Bronchial epithelial cell (primary cell): ENCODE measurements at places on chromosomes 5 and 9.

DNA sequence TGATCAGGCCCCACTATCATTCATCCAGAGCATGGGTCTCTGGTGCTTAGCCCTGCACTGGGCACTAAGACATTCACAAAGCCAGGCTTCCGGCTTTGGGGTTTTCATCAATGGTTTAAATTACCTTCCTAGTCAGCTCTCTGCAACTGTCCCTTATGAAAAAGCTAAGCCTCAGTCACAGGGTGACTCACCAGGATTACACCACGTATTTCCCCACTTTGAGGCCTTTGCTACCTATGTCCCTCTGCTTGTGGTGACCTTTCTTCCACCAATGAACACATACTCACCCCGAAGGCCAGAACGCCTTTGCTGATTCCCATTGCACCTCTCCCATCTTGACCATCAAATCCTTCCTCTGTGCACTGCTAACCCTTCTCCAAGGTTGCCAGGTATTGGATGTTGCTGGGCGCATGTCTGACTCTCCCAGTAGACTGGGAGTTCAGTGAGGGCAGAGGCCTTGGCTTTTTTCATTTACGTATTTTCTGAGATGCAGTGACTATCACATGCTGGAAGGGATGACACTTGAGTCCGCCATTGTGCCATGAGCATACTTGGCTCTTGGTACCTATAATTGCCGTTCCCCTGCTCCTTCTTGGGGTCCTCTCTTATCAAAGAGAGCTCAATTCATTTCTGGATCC is 58.7 kb upstream of the TNFSF8 start:
- DNase-seq: peak; percentile 68

DNA sequence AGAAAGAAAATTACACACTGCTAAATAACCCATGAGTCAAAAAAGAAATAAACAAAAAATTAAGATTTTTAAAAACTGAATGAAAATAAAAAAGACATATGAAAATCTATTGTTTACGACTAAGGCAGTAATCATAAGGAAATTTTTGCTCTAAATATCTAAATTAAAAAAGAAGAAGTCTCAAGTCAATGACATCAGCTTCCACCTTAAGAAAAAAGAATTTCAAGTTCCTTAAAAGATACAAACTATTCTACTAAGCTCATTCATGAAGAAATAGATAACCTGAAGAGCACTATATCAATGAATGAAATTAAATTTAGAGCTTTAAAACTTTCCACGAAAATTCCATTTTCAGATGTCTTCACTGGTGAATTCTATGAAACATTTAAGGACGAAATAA is 15.7 kb upstream of the STARD4 start:
- DNase-seq: no peak

DNA sequence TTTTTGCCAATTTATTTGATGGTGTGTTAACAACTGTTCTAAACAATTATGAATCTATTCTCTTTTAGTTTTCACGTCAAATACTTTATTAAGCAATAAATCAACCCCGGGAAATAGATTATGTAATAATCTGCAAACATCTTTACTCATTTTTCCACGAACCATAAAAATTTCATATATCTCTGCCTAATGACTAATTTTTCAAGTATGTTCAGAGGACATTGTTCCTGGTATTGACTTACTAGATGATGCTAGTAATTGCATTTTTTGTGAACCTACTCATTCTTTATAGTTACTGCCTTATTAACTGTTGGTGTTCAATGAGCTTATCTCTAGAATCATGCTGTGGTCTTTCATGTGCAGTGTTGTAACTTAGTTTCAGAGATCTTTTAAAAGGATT is 41.0 kb upstream of the FBN2 start:
- peak; percentile 85 for DNase-seq

DNA sequence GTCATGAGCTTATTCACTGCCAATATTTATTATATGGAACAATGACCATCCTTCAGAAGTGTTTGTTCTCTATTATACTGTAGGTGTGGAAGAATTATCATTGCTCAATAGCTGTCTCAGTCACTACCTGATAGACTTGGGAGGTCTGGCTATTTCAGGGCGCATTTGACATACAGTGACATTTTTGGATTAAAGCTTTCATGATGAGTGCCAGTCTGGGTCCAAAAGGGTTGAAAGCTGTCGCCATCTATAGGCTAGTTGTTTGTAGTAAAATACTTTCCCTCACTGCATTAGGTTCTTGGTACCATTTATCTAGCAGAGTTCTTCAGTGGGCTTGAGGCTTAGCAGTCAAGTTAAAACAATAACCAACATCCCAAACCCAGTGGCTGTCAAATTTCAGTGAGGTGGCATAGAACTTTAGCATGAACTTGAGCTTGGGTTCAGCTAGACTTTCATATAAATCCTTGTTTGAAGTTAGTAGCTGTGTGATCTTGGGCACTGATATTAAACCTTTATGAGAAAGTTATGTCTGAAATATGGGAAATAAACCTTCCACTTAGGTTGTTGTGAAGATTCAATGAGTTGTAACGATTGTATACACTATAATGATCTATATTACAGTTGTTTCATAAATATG is 110.5 kb upstream of the CDKN2B start:
- DNase-seq: peak; percentile 72

GRCh38 chr5:198516-199196 is 7.4 kb downstream of the LRRC14B start:
- DNase-seq: no peak

DNA sequence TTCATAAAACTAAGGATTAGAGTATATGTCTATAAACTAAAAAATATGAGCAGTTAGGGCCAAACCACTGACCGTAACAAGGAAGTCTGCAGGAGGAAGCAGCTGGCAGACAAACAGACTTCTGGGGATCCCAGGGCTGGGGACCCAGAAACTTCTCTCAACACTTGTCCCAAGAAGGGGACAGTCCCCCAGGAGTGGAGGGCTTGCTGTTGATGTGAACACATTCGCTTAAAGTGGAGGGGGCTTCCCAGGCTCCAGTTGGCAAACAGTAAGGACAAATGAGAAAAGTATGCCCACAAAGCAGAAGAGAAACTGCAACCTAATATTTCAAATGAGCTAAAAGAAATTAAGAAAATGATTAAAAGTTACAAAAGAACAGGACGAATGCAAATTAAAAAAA is 83.7 kb downstream of the PDE8B start:
- no peak for DNase-seq

DNA sequence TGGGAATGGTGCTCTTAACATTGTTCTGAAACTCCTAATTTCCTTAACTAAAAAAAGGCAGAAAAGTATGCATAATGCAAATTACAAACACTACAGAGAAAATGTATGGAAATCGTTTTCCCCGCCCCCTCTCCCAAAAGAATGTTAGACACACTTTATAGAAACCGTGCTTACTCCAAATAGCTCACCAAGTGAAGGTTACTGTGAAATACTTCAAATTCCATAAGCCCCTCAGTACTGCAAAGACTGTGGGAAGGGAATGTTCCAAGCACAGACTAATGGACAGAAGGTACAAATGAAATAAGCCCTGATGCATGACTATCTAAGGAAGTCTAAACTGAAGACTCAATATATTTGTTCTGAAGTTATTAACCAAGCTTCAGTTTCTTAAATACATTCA is 12.5 kb downstream of the MAPKAP1 start:
- DNase-seq: no peak

- DNase-seq: peak; percentile 67
Measured at GRCh38 chr5:108216890-108217289, 165.0 kb downstream of the FBXL17 start.

GRCh38 chr5:141783005-141783946 is 94.9 kb downstream of the PCDH1 start:
- DNase-seq: peak; percentile 87

GRCh38 chr9:82930116-82930515 is 132.8 kb downstream of the RASEF start:
- DNase-seq: no peak

DNA sequence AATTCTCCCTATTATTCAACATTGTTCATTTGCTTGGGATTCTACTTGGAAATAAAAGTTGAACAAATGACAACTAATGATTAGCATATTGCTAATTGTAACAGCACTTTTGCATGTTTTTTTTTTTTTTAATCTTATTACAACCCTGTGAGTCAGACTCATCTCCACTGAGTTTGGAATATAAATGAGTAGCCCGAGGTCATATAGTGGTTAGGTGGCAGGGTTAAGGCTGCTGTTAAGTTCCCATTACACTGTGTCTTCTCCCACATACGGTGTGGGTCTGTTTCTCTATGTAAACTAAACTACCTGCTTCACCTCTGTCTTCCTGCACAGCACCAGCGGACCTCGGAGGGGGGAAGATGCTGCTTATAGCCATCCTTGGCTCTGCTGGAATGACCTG is 92.4 kb downstream of the EQTN start:
- peak; percentile 77 for DNase-seq

DNA sequence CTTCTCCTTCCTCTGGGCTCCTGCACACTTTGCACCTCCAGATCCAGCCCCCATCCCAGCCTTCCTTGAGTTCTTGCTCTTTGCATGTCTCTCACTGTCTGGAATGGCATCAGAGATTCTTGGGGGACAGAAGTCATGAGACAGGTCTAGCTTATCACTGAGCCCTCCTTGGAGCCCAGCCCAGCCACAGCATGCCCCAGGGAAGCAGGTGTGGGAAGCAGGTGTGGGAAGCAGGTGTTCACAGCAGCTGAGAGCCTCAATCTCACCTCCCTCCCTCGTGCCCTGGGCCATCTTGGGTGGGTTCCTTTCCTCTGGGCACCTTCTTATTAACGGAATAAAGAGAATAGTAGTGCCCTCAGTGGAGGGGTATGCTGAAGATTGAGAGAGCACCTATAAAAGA is 27.2 kb downstream of the SLC6A7 start:
- DNase-seq: no peak

GRCh38 chr9:112764344-112764743 is 13.8 kb downstream of the SNX30 start:
- peak; percentile 39 for DNase-seq

GRCh38 chr5:170782438-170782837 is 1.1 kb upstream of the GABRP start:
- DNase-seq: no peak

DNA sequence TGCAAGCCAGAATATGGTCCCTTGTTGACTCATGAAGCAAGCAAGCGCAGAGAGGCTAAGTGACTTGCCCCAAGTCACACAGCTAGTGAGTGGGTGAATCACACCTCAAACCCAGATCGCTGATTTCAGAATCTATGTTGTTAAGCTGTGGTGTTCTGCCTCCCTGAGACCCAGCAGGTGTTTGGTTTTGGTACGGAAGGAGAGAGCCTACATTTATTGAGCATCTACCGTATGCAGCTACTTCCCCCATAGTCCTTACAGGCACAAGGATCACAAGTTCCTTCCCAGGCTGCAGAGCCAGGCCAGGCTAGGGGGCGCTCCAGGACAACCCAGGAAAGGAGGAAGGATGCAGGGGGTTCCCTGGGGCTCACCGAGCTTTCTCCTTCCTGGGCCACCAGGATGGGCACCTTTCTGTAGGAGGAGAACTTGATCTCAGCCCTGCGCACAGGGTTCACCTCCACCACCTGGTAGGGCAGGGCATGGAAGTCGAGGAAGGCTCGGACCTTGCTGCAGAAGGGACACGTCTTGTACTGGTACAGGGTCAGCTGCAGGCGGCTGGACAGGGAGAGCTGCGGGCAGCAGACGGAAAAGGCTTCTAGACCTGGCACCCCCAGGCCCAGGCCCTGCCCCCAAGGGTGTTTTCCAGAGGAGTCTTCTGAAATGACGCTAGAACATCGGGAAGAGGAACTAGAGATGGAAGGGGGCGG is 2.5 kb downstream of the PTGES2 start:
- peak; percentile 58 for DNase-seq

GRCh38 chr9:115522912-115523311 is 405.0 kb upstream of the TNC start:
- DNase-seq: no peak

GRCh38 chr5:172119921-172120688 is 67.9 kb downstream of the STK10 start:
- no peak for DNase-seq

GRCh38 chr9:95773053-95773418 is 102.5 kb upstream of the ERCC6L2 start:
- DNase-seq: no peak

- DNase-seq: peak; percentile 53
Measured at GRCh38 chr9:109020113-109020512, 6.8 kb upstream of the CTNNAL1 start.

DNA sequence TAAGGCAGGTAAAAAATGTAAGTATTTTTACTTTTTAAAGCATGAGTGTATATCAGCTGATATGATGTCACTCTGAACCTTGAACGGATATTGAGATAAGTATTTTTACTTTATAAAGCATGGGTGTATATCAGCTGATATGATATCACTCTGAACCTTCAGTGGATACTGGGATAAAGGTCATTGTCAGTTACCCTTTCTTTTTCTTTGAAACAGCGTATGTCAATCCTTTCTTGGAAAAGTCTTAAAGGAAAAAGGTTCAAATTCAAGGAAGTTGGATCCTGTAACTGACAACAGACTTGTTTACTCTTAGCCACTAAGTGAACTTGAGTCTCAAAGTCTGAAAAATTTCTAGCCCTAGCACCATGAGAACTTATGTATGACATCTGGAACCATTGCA is 61.7 kb upstream of the IFNK start:
- DNase-seq: no peak

- DNase-seq: peak; percentile 85
Measured at GRCh38 chr9:21801683-21802417, 586 bp upstream of the MTAP start.

GRCh38 chr5:150046031-150046430 is 40.3 kb downstream of the CSF1R start:
- DNase-seq: no peak

DNA sequence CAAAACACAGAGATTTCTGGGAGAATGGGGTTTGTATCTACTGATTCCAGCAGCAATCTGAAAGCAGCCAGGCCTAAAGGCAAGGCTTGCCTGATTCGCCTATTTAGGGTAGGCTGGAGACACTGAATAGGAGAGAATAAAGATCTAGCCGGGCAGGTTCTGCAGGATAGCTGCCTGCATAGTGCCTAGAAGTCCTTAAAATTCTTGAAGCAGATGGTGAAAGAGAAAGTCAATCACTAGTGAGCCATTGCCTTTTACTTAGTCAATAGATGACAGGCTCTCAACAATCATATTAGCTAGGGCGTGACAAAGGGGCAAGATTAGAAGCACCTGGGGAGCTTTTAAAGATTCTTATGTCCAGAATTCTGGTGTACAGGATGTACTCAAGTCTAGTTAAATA is 522.7 kb downstream of the HTR1A start:
- peak; percentile 7 for DNase-seq

DNA sequence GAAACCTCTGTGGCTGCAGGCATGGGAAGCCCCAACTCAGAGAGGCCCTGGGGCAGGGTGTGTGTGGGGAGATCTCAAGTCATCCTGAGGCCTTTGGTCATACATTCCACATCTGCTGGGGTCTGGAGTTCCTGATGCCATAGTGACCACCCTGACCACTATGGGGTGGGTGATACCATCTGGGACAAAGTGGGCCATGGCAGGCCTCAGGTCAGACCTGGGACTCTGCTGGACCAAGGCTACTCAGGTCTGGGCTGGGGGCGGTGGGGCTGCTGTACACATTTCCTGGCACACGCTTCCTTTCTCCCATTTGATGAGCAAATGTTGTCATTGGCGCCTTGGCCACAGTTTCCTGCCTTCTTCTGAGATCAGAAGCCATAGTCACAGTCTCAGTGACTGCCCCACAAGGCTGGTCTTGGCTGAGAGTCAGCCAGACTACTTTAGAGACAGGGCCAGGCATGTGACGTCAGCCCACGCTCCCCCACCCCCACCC is 15.1 kb upstream of the ACSL6 start:
- DNase-seq: no peak

GRCh38 chr5:78744951-78745534 is 96.5 kb upstream of the LHFPL2 start:
- DNase-seq: no peak

- DNase-seq: peak; percentile 59
Measured at GRCh38 chr5:137481596-137481995, 17.5 kb downstream of the SPOCK1 start.

- no peak for DNase-seq
Measured at GRCh38 chr5:94217216-94217615, 401.2 kb downstream of the KIAA0825 start.
